Myometrial cell (primary cell): ENCODE measurements at places on chromosomes 6 and 20. TPM values are rescaled to one million over a fixed set of nuclear protein-coding genes. Genes with fewer than 3 reads are reported as not detected.

Gene TMC2
- total RNA-seq, result not detected in 2 replicates

Gene MDFI
- 0.86 TPM in 1 of 2 replicates, not detected in the other for total RNA-seq

Gene ZNF133
- 8.2 and 13.8 TPM in 2 replicates for total RNA-seq

Gene BPIFB1
- not detected in 2 replicates for total RNA-seq

Gene TRIM10
- not detected in 2 replicates for total RNA-seq

Gene LGSN
- not detected in 2 replicates for total RNA-seq

Gene EDN1
- total RNA-seq, result under 0.01 and 0.29 TPM in 2 replicates

Gene ADGB
- total RNA-seq, result not detected in 2 replicates

Gene MED23
- 21.9 and 26.9 TPM in 2 replicates for total RNA-seq

Gene POM121L2
- total RNA-seq, result not detected in 2 replicates

Gene RIN2
- 31.4 and 35.7 TPM in 2 replicates for total RNA-seq

Gene PHIP
- total RNA-seq, result 6.6 and 11.5 TPM in 2 replicates
